ENCODE measurements at places on chromosomes 13 and 19. TPM values are rescaled to one million over a fixed set of nuclear protein-coding genes. Genes with fewer than 3 reads are reported as not detected.

RDH8 gene
- polyA plus RNA-seq = not detected

PTH2 gene
- polyA plus RNA-seq = not detected

ACTMAP gene
- 12.4 TPM for polyA plus RNA-seq

C1QTNF9 gene
- polyA plus RNA-seq = 0.13 TPM

ZNF845 gene
- 10.6 TPM for polyA plus RNA-seq
